ENCODE measurements at places on chromosomes 7 and 10.

DNA sequence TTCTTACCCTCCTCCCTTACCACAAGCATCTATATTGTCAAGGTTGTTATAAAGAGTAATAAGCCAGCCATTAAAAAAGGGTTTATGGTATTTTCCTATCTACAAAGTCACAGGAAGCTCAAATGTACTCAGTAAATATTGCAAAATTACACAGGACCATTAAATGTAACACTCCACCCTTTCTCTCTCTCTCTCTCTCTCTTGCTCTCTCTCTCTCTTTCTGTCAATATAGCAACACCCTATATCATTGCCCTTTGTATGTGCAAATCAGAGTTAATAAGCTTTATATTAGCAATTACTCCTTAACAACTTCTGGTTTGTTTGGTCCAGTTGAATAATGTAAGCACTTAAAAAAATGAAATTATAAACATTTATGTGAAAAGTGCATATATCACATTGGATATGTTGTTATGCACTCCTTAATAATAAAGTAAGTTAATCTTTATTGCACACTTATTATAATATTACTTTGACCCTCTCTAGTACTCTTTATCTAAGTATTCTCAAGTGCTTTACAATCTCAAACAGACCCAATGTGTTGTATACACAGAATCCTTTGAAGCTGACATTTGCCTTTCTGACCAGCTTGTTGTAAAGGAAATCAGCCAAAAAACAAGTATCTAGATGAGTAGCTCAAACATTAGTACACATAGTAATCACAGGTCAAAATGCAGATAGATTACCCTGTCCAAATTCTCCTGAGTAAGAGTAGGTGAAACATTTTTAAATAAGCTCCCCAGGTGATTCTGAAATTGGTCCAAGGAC, 93.2 kb downstream of the CFTR start:
- DNase-seq = no peak

DNA sequence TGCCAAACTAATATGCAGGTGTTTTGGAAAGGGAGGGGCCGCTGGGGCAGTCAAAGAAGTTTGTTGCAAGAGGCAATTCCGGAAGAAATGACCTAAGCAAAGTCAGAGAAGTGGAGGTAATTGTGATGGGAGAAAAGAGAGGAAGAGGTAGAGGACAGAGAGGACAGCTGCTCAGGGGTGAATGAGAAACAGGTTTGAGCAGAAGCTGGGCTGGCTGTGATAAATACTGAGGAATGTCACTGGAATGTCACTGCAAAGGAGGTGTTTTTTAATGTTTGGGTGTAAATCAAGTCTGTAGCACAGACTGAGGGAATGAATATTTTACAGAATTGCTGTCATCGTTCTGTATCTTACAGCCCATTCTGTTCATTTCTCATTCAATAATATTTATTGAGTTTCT, 207.2 kb downstream of the DPP6 start:
- no peak for DNase-seq

- no peak for DNase-seq
Measured at GRCh38 chr7:4841836-4842235, 20.0 kb downstream of the PAPOLB start.

GRCh38 chr10:97868134-97868685, 18.6 kb downstream of the GOLGA7B start:
- DNase-seq = no peak

GRCh38 chr10:100502926-100503494, 16.7 kb downstream of the SEC31B start:
- no peak for DNase-seq

GRCh38 chr10:43217563-43218205, 49.2 kb downstream of the RASGEF1A start:
- no peak for DNase-seq

GRCh38 chr10:110168601-110169481, 38.6 kb upstream of the MXI1 start:
- no peak for DNase-seq

DNA sequence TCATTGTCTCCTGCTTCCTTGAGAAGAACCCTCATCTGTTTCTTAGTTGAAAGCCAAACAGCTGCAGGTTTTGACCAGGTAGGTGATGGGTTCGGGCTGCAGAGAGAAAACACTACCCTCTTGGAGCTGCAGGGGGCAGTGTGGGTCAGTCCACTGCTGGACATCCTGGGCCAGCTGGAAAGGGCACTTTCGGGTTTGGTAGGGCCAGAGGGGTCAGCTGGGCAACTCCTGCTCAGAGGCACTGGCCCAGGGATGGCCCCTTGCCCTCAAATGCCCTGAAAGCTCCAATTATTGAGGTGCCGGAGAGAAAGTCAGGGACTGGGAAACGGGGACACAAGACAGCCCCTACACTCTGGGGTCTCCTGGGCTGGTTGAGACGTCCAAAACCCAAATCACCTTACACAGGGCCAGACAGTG, 90.7 kb downstream of the MKI67 start:
- peak; percentile 30 for DNase-seq

DNA sequence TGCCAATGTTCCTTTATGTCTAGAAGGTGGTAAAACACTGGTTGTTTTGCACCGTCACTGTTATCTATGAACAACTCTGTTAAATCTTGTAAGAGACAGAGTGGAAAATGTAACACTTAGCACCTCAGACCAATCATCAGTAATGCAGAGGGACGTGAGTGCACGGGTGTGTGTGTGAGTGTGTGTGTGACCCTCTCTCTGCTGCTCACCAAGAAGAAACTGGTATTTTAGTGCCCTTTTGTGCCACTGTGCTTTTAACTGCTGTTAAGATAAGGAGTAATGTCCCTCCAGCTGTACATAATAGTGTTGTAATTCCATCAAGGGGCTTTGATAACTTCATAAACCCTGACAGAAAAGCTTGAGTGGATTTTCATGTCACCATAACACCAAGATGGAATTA, 130.1 kb downstream of the CREB5 start:
- no peak for DNase-seq

DNA sequence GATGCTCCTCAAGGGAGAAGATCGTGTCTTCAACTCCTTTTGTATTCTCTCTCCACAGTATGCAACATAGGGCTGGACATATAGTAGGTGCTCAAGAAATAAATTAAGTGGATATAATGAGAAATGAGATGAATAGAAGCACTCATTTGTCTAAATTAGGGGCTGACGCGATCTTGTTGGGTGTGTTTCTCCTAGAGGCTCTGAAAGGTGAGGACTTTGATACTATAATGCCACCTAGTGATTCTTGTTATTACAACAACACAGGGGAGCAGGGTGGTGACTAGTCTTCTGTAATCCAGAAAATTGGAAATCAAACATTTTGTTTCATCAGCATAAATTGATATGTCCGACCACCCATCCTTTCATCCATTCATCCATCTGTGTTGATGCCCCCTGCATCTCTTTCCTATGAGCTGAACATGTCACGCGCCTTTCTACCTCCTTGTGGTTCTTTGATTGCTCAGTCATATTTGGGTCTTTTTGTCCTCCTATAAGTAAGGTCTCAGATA, 3.5 kb upstream of the CFAP58 start:
- peak; percentile 87 for DNase-seq

DNA sequence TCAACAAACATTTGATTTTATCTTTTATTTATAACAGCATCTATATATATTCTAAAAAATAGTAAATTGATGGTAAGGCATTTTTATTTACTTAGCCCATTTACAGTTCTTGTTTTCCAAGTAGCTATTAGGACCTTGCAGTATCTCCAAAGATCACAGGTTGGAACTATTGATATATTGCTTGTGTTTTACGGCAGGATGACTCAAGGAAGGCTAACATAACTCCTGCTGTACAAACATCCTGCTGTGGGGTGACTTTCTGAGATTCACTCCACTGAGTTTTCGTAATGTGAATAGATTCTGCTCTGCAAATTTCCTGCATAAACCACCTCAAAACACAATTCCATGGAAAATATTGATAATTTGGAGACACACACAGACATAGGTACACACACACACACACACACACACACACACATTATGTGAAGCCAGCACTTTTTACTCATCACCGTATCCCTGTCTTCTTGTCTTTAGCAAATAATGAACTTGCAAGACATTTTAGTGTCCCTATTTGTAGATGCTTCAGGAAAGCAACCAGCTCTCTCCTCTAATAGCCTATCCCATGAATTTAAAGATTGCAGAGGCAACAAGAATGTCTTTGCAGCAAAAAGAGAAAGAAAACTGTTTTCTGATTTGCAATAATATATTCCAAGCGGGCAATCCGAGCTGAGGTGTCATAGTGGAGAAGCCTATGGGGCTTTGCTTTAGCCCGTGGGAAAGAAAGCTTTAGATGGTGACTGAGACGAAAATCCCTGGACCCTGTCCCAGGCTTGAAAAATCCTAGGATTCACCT, 722 bp downstream of the AGR2 start:
- DNase-seq = no peak

DNA sequence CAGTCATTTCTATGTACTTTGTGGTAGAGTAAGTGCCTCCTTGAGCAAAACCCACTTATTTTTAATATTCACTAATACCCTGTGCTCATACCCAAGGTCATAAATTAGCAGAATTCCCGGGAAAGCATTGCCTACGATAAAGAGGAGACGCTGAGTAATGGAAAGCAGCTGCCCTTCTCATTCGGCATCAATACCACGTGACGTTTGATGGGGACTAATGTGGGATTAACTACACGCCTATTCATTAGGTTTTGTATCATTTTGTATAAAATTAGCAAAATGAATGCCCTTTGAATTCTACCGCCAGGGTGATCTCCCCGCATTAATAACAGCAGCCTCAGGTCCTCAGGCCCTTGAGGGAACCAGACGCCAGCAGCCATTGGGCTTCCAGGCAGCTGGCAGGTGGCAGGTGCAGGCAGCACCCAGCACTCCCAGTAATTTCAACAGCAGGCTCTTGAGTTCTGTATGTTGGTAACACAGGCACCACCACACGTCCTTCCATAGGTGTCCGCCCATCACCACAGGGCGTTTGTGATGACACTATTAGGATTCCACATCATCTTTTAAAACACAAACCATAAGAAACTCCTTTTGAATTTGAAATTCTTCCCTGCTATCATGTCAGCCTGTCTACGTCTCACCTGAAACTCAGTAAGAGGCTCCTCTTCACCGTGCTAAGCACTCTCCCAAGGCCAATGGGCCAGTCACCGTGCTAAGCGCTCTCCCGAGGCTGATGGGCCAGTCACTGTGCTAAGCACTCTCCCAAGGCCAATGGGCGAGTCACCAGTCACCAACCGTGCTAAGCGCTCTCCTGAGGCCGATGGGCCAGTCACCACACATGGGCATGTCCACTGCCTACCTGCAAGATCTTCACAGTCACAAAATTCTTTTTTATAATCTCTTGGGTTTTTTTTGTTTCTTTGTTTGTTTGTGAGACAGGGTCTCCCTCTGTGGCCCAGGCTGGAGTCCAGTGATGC, 509.4 kb downstream of the PTPRN2 start:
- DNase-seq = no peak

- DNase-seq = no peak
Measured at GRCh38 chr10:56035489-56035888, 325.6 kb downstream of the ZWINT start.

GRCh38 chr10:8056871-8057331, 2.4 kb downstream of the GATA3 start:
- no peak for DNase-seq

- DNase-seq = no peak
Measured at GRCh38 chr10:44017483-44018145, 367.3 kb downstream of the CXCL12 start.

GRCh38 chr7:3294432-3295100, 6.5 kb upstream of the SDK1 start:
- DNase-seq = no peak

GRCh38 chr7:249989-250388, 40.0 kb upstream of the FOXL3 start:
- no peak for DNase-seq

GRCh38 chr7:14899030-14899429, 3.5 kb downstream of the DGKB start:
- no peak for DNase-seq

DNA sequence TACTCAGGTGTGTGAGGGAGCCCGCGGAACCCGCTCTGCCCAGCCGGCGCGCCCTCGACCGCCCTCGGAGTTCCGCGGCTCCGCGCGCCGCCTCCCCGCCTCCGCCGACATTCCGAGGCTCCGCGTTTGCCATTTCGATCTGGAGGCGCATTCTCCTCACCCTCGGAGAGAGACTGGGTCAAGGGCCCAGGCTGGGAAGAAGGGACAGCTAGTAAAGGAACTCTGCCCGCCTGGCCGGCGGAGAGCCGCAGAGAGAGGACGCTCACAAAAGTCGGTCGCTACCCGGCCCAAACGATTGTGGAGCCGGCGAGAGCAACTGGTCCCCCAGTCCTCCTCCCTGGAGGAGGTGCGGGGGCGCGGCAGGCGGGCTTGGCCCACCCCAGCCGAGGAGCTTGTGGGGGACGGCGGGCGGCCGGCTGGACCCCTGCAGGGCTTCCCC, 74.5 kb upstream of the LEP start:
- DNase-seq = no peak

- no peak for DNase-seq
Measured at GRCh38 chr10:63137306-63137705, 4.2 kb downstream of the NRBF2 start.

DNA sequence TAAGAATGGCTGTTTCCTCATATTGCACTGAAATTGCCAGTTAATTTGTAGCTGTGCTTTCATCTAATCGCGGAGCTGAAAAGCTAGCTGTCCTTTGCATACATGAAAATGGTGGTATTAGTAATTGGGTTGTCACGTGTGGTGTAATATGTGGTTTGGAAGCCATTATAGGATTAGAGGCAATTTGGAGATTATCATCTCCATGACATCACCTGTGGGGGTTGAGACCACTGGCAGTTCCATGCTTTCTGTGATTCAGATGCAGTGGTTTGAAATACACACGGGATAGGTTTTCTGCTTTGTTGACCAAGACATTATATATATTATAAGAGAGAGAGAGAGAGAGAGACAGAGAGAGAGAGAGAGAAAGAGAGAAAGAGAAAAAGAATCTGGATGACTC, 180.8 kb downstream of the RAB11FIP2 start:
- no peak for DNase-seq

- no peak for DNase-seq
Measured at GRCh38 chr10:29948881-29949355, 110.5 kb downstream of the JCAD start.

DNA sequence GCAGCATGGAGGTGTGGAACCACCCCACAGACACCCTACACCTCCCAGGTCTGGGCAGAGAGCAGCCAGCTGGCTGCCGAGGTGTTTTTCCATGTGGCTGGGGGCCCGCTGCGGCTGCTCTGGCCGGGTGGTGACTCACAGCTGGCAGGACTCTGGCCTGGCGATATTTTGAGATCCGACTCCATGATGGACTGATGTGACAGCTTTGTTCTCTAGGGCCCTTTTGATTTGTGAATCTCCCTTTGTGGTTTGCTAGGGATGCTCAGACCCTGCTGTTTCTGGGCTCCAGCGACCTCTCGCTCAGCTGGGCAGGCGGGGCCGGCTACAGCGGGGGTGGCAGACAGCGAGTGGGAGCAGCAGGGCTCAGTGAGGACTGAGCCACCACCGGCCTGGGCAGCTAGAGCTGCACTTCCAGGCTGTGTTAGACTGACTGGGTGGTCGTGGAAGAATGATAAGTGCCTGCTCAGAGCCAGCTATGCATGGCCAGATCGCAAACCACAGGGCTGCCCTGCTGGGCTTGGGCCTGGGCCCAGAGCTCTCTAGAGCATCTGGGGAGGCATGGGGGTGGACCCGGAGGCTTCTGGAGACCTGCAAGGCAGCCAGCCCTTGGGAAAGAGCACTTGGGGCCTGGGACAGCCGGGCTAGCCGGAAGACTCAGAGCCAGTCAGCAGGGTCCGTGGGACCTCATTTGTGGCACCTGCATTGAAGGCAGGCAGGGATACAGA, 46.2 kb upstream of the GDF10 start:
- no peak for DNase-seq

Measured in hematopoietic multipotent progenitor cell treated with erythropoietin and hydrocortisone succinate and interleukin-3 and kit ligand, for 8 days (in vitro differentiated cells).